ENCODE measurements at places on chromosomes 7 and 10. TPM values are rescaled to one million over a fixed set of nuclear protein-coding genes. Genes with fewer than 3 reads are reported as not detected.

FZD8 gene
- 0.45 TPM for total RNA-seq

GRCh38 chr10:113752553-113752952 is 1.1 kb downstream of the PLEKHS1 start:
- H3K27ac ChIP-seq: no peak overlapping the region
- no peaks in the 10 kb centered on the region for H3K36me3 ChIP-seq
- DNase-seq: no peak
- peaks cover 15% of the 10 kb centered on the region for H3K27me3 ChIP-seq

DGKI gene
- total RNA-seq: 5.4 TPM

GRCh38 chr7:32496052-32496813 is 944 bp downstream of the AVL9 start:
- peaks cover 41% of the 10 kb centered on the region for H3K4me1 ChIP-seq
- peak overlapping the region; percentile 93 for H3K27ac ChIP-seq

- H3K27me3 ChIP-seq: no peaks in the 10 kb centered on the region
- H3K4me3 ChIP-seq: no peak overlapping the region
- DNase-seq: no peak
- H3K4me1 ChIP-seq: no peaks in the 10 kb centered on the region
Observed at GRCh38 chr7:18590744-18591340, 95.3 kb downstream of the HDAC9 start.

MACC1 gene
- 0.10 TPM for total RNA-seq

SFMBT2 gene
- total RNA-seq: 12.8 TPM

DNA sequence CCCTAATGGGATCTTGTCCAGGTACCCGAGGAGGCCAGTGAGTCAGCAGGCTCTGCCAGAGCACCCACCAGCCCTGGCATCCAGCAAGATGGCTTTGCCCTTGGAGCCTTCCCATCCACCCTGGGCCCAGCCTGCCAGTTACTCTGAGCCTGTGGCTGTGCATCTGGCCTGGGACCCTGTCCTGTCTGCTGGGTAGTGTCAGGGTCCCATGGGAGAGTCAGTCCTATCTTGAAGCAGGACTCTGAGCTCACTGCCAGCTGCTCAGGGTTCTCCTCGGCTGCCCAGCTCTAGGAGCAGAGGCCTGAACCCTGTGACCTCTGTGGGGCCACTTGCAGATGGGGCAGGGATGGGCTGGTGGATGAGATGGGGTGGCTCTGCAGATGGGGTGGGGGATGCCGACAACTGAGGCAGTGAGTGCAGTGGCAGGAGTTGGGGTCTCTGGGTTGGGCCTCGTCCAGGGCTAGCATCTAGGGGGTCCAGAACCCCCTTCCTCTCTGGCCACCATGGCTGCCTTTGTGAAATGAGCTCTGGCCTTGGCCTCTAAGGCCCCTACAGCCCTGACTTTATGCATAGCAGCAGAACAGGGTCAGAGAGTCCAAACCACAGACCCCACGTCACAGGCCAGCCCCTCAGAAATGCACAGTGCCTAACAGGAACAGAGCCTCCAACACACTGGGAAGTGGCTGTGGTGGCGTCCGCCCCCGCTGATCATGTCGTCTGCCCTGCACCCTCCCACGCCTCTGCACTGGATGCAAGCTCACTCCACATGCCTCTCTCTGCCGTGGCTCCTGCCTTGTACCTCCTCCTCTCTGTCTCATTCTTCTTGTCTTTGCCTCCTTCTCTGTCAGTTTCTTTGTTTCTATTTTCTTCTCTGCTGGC is 88.1 kb upstream of the RET start:
- H3K4me3 ChIP-seq: no peak overlapping the region
- H3K36me3 ChIP-seq: no peaks in the 10 kb centered on the region
- no peaks in the 10 kb centered on the region for H3K27me3 ChIP-seq
- no peak overlapping the region for H3K27ac ChIP-seq

DNA sequence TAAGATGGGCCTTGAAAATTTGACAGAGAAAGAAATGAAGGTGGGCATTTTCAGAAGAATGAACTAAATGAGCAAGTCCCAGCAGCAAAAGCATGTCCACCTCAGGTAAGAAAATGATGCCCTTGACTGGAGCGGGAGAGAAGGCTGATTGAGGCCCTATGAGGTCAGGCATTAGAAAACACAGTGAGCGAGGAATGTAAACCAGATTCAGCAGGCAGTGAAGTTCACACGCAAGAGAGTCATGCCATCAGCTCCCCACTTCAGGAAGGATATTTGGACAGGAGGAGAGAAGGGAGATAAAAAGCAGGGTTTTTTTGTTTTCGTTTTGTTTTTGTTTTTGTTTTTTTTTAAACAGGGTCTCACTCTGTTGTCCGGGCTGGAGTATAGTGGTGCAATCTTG is 166.4 kb downstream of the PPP1R17 start:
- H3K27ac ChIP-seq: no peak overlapping the region
- no peaks in the 10 kb centered on the region for H3K27me3 ChIP-seq
- H3K4me1 ChIP-seq: no peaks in the 10 kb centered on the region
- H3K4me3 ChIP-seq: no peak overlapping the region
- DNase-seq: no peak
- H3K36me3 ChIP-seq: no peaks in the 10 kb centered on the region

DNA sequence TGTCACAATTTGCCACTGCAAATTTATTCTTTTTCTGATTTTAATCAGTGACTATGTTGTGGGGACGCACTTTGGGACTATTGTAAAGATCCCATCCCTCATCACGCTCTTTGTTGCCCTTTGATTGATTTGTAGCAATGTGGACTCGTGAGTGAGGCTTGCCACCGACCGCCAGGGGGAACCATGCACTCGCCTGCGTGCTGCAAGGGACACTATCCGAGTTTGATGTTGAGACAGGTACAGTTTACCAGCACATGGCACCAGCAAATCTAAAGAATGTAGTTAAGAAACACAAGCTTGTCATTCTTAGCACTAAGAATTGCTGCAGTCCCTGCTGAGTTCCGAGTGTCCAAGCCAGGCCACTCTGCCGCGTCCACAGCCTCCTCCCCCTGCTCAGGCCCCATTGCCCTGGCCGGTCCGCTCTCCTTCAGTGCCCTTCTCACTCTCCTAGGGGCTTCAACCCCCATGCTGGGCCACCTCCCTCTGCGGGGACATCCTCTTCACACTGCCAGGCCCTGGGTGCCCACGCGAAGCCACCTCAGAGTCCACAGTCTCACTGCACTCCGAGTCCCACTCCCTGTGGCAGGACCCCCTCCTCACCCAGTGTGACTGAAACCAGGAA is 2.0 kb upstream of the SFTPA2 start:
- no peak overlapping the region for H3K27ac ChIP-seq
- H3K4me1 ChIP-seq: peaks cover 4% of the 10 kb centered on the region

UPK3B gene
- total RNA-seq: 1.6 TPM

RPEL1 gene
- 0.10 TPM for total RNA-seq

TMEM213 gene
- total RNA-seq: 0.19 TPM
